ENCODE measurements at places on chromosomes 1 and 21. TPM values are rescaled to one million over a fixed set of nuclear protein-coding genes. Genes with fewer than 3 reads are reported as not detected.

The MPZ gene
- 0.87 TPM for total RNA-seq

The RUNX3 gene
- not detected for total RNA-seq

The CRNN gene
- not detected for total RNA-seq

The COL11A1 gene
- 121 TPM for total RNA-seq

The NR5A2 gene
- total RNA-seq, result not detected

The SPRR2F gene
- total RNA-seq, result not detected

The CD34 gene
- not detected for total RNA-seq

The CCDC181 gene
- total RNA-seq, result 2.0 TPM
